ENCODE measurements at places on chromosomes 1 and 21.

DNA sequence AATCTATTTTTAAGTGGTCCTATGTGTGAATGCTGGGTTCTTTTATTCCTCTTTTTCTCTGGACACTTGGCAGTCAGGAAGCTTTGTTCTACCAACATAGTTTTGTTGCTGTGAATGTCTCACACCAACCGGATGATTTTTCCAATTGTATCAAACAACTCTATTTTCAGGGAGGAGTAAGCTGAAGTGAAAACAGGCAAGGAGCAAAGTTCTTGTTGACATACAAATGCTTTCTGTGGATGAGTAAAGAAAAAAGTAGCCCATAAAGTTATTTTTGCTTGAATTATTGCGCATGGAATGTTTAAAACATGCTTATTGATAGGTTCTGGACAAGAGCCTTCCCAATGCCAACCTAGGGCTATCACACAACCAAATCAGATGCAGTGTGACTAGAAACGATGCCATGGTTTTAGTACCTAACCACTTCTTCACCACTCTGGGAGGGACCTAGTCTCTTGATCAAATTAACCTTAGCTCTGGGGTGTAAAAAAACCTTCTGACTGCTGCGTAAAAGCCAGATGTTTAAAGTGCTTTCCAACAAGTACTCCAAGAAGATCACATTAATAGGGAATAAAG, 4.5 kb downstream of the IER5 start:
- no peak for DNase-seq

GRCh38 chr1:33140153-33141149, 41.4 kb downstream of the TRIM62 start:
- no peak for DNase-seq

GRCh38 chr1:151187205-151187604, 2.8 kb downstream of the VPS72 start:
- no peak for DNase-seq

DNA sequence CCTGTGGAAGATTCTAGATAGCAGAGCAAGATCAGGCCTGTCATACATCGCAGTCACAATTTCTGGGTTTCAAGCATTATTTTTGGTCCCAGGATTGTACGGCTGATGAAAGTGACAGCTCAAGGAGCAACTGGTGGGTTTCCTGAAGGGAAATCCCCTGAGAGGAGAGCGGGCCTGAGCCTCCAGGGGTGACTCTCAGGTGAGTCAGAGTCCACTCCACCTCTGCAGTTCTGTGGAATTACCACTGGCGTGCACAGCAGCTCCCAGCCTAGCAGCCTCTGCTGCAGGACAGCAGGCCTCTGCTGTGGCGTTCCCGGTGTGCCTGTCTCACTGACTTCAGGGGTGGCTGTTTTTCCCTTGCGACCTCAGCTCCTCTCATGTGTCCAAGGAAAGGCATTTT, 24.4 kb downstream of the SLC66A1 start:
- peak; percentile 73 for DNase-seq

DNA sequence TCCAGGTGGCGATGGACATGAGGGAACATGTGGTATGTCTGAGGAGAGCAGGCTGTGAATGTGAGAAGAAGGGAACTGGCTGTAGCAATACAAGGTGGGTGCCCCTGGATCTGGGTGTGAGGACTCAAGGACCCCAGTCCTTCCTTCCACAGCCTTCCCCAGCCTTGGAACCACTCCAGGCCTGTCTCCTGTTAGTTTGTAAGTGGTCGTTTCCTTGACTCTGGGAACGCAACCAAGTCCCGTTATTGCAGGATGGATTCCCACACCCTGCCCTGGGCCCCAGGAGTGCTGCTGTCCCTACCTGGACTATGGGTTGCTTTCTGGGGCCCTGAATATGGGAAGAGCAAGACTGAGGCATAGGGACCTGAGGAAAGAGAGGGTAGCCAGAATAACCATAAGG, 47.2 kb upstream of the VANGL1 start:
- no peak for DNase-seq

DNA sequence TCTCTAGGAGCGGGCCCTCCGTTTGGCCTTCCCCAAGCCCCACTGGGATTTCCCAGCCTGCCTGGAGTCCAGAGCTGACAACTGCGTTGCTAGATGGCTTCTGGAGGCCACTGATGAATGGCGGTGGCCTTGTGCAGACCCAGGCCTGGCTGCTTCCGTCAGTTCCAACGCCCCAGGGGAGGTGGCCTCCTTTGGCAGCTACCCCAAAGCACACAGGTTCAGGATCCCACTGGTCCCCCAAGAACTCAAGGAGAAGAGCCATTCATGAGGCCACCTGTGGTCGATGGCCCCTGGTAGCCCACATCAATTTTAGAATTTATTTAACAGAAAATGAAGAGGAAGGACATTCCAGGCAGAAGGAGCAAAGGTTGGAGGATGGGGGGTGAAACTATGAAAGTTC, 85.2 kb downstream of the LACTBL1 start:
- no peak for DNase-seq

DNA sequence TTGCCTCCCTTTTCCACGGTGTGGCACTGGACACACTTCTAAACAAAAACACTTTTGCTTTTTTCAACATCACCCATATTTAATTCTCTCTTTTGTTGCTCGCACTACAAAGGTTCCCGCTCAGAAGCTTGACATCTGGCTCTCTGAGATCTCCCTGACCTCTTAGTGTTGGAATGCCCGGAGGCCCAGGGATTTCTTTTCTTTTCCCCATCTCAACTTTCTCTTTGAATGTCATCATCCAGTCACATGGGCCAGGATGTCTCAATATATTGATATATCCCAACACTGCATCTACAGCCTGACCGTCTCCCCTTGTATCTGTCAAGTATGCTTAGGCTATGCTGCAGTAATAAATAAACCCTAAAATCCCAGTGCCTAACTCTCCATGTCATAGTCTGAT, 54.3 kb upstream of the DESI2 start:
- no peak for DNase-seq

GRCh38 chr1:178938101-178938958, 67.5 kb upstream of the ANGPTL1 start:
- DNase-seq, result no peak

DNA sequence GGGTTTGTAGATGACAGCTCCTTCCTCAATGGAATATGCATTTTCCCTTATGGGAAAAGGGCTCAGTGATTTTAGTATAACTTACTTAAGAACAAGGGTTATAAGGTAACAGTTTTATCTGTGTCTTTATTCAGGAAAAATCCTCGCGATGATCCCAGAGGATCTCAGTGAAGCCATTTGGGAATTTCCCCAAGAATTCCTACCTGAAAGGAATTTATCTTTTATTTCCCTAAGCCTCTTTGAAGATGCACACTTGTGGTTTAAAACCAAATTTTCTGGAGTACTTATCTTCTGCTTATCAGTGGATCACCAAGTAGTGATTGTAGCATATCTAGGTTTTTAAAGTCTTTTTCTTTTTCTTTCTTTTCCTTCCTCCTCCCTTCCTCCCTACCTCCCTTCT, 58.8 kb downstream of the AK4 start:
- no peak for DNase-seq

All from activated CD8-positive, alpha-beta memory T cell treated with anti-CD3 and anti-CD28 coated beads for 24 hours (primary cell).